ENCODE measurements at places on chromosomes 16 and 17. TPM values are rescaled to one million over a fixed set of nuclear protein-coding genes. Genes with fewer than 3 reads are reported as not detected.
A peak's percentile ranks its signal among the peaks of the same experiment; 100 is the strongest.

DNA sequence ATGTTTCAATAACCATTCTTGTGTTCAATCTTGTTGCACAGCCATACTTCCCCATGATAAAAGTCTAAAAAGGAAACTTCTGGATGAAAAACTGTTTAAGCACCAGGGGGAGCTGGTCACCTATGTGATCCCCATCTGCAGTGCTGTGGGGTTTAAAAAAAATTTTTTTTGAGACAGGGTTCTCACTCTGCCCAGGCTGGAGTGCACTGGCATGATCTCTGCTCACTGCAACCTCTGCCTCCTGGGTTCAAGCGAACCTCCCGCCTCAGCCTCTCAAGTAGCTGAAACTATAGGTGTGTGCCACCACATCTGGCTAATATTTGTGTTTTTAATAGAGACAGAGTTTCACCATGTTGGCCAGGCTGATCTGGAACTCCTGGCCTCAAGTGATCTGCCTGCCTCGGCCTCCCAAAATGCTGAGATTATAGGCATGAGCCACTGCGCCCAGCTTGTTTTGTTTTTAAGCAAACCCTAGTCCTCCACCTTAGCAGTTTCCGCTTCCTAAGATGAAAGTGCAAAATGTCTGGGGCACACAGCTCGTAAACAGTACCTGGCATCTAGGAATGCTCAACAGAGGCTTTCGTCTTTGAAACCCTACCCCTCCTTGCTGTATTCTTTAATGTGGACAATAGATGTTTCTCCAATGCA is 25.4 kb downstream of the DNAJA2 start:
- H3K27ac ChIP-seq, result no peak overlapping the region
- H3K4me1 ChIP-seq, result peaks cover 5% of the 10 kb centered on the region
- no peaks in the 10 kb centered on the region for H3K27me3 ChIP-seq

GRCh38 chr16:80260906-80261311 is 279.9 kb upstream of the DYNLRB2 start:
- no peak overlapping the region for H3K27ac ChIP-seq
- no peaks in the 10 kb centered on the region for H3K27me3 ChIP-seq
- no peaks in the 10 kb centered on the region for H3K4me1 ChIP-seq
- H3K4me3 ChIP-seq, result no peak overlapping the region
- DNase-seq, result no peak
- H3K36me3 ChIP-seq, result no peaks in the 10 kb centered on the region

DNA sequence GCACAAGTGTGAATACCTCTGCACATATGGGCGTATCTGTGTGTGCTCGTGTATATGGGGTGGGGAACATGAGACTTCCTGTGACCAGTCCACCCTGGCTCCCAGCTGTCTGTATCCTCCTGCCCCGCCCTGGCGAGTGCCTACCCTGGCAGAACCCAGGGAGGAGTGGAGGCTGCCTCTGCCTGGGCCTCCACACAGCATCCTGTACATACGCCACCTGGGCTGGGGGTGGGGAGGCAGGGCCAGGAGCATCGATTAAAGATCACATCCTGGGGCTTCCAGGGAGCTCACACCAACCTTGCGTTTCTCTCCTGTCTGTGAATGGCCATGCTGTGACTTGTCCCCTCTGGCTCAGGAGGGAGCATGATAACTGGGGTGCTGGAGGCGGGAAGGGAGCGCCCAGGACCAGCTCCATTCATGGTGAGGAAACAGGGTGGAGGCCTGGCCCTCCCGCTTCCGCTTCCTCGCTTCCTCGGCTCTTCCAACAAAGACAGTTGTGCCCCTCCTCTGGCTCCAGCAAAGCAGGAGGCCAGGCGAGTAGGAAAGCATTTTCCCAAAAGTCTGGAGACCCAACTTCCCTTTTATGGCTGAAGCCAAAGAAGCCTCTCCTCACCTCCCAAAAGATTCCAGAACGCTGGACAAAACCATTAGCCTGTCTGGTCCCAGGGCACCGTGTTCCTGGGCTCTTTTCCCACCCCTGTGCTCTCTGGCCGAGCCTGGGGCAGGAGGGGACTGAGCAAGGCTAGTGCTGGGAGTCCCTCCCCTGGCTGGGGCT is 22.9 kb downstream of the ADAM11 start:
- H3K27me3 ChIP-seq, result no peaks in the 10 kb centered on the region
- H3K4me1 ChIP-seq, result no peaks in the 10 kb centered on the region
- no peak overlapping the region for H3K4me3 ChIP-seq
- DNase-seq, result no peak

- no peak for DNase-seq
- H3K27me3 ChIP-seq, result no peaks in the 10 kb centered on the region
- H3K4me3 ChIP-seq, result peak overlapping the region; percentile 65
- H3K27ac ChIP-seq, result peak overlapping the region; percentile 67
Measured at GRCh38 chr17:41667280-41668041, 21.2 kb upstream of the EIF1 start.

The CSH2 gene
- not detected for total RNA-seq

The C17orf78 gene
- total RNA-seq, result not detected

GRCh38 chr17:7102421-7102820 is 12.2 kb downstream of the ASGR2 start:
- H3K27me3 ChIP-seq, result no peaks in the 10 kb centered on the region
- no peaks in the 10 kb centered on the region for H3K4me1 ChIP-seq
- H3K36me3 ChIP-seq, result no peaks in the 10 kb centered on the region
- H3K27ac ChIP-seq, result no peak overlapping the region
- no peak overlapping the region for H3K4me3 ChIP-seq

DNA sequence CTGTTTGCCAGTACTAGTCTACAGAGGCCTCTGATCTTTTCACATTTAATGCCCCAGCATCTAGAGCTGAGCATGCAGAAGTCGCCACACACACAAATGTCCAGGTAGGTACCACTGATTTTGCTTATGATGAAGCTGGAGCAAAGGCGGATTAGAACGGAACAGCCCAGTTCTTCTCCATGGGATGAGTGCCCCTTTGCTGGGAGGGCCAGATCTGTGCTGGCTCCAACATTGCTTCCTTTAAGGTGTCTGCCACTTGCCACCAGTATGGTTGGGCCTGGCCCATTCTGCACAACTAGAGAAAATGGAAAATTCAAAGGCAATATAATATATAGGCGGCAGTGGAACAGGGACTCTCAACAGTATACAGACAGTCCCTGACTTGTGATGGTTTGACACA is 2.2 kb upstream of the MNT start:
- no peak overlapping the region for H3K4me3 ChIP-seq
- no peaks in the 10 kb centered on the region for H3K36me3 ChIP-seq
- H3K4me1 ChIP-seq, result peaks cover 9% of the 10 kb centered on the region

The CHST5 gene
- 0.19 TPM for total RNA-seq

DNA sequence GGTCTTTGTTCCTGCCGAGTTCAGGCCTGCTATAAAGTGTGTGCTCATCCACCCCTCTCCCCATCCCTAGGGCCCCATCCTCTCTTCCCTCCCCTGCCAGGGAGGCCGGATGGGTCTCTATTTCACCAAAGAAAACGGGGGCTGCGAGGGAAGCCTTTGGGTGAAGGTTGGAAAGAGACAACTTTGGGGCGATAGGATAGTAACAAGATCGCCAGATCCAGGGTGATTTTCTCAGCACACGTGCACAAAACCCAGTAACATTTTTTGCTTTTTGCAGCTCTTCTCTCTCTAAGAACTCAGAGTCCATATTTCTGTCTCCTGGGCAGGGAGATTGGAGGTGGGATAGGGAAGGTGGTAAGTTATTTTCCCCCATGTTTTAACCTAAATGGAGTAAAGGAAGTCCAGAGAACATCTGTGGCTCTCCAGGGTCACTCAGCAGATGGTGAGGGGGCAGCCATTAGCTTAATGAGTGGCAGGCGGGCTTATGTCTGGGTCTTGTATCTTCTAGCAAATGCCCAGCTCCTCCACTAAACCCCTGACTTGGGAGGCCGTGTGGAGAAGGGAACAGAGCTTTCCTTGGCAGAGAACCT is 6.9 kb downstream of the CCR7 start:
- no peaks in the 10 kb centered on the region for H3K27me3 ChIP-seq
- no peak for DNase-seq
- H3K36me3 ChIP-seq, result peaks cover 25% of the 10 kb centered on the region

The KCNG4 gene
- total RNA-seq, result not detected

The TMC5 gene
- not detected for total RNA-seq

- DNase-seq, result no peak
- H3K4me3 ChIP-seq, result no peak overlapping the region
- H3K36me3 ChIP-seq, result no peaks in the 10 kb centered on the region
- no peaks in the 10 kb centered on the region for H3K27me3 ChIP-seq
Measured at GRCh38 chr17:77681861-77682260, 276.6 kb upstream of the TNRC6C start.

- H3K27me3 ChIP-seq, result no peaks in the 10 kb centered on the region
- peak overlapping the region; percentile 51 for H3K27ac ChIP-seq
- DNase-seq, result no peak
- peak overlapping the region; percentile 95 for H3K4me3 ChIP-seq
- H3K4me1 ChIP-seq, result no peaks in the 10 kb centered on the region
- no peaks in the 10 kb centered on the region for H3K36me3 ChIP-seq
Measured at GRCh38 chr17:32007463-32008298, 498 bp downstream of the LRRC37B start.

The DDX42 gene
- total RNA-seq, result 109 TPM

The PIRT gene
- not detected for total RNA-seq

The CHST4 gene
- 0.82 TPM for total RNA-seq

DNA sequence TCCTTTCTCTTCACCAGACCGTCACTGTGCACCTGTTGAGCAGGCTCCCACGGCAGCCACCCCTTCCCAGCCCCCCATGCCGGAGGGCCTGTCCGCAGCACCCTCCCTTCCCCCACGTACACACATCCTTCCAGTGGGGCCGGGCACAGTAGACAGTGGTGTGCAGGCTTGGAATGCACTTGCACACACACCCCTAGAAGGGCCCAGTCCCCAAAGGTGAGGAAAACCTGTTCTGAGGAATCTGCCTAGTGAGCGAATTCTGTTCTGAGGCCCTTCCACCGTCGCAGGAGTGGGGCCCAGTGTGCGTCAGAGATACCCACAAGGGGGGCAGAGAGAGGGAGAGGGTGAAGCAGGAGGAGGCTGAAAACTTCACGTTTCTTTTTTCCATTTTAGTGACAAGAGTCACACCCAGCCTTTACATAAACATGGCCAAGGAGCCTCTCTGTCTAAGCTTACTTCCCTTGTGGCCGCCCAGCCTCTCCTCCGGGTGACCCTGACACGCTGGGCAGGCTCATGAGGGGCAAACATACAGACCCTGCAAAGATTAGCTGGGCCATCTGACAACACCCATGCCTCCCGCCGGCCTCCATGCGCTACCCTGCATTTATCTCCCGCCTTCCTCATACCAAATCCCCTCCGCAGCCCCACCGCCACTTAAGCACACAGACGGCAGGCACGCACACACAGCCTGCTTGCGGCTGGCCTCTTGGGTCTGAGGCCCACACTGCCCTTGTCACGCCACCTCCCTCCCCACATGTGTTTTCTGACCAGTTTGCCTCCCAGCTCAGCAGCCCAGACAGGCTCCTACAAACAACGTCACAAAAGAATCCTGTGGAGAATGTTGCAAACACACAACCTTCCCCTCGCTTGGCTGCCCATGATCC is 1.8 kb downstream of the ZBTB4 start:
- H3K36me3 ChIP-seq, result no peaks in the 10 kb centered on the region
- H3K4me3 ChIP-seq, result peak overlapping the region; percentile 89

GRCh38 chr16:50887500-50888298 is 145.8 kb downstream of the CYLD start:
- H3K36me3 ChIP-seq, result no peaks in the 10 kb centered on the region
- no peak overlapping the region for H3K27ac ChIP-seq
- H3K27me3 ChIP-seq, result no peaks in the 10 kb centered on the region
- H3K4me3 ChIP-seq, result no peak overlapping the region
- DNase-seq, result no peak
- H3K4me1 ChIP-seq, result no peaks in the 10 kb centered on the region

DNA sequence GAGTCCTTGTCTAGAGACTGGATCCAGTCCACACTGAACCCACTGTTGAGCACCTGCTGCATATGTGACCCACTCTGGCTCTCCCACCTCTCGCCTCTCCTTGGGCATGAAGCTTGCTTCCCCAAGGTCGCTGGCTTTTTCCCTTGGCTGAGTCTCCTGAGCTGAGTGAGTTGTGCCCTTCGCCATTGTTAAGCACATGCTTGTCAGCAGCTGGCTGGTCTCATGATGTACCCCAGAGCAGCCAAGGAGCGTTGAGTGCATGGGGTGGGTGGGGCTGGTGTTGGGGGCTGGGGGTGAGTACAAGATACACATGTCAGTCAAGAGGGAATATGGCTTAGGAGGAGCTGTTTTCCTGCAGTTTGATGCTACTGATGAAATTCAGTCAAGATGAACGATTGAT is 165.6 kb downstream of the SNX29 start:
- no peaks in the 10 kb centered on the region for H3K27me3 ChIP-seq
- H3K27ac ChIP-seq, result no peak overlapping the region
- H3K4me1 ChIP-seq, result no peaks in the 10 kb centered on the region
- no peak for DNase-seq
- H3K4me3 ChIP-seq, result no peak overlapping the region

The CA4 gene
- total RNA-seq, result not detected

The KRT39 gene
- total RNA-seq, result not detected

DNA sequence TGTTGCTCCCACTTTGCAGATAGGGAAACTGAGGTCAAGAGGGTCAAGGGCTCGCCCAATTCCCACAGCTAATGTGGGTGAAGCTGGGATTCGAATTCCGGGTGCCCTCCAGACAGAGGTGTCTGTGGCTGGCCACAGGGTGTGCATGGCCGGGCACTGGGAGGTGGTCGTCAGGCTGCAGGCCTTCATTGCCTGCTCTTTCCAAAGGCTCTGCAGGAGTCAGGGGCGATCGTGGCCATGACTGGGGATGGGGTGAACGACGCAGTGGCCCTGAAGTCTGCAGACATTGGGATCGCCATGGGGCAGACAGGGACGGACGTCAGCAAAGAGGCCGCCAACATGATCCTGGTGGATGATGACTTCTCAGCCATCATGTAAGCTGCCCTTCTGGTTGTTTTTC is 49.8 kb downstream of the MEAK7 start:
- DNase-seq, result no peak
- H3K27ac ChIP-seq, result no peak overlapping the region
- no peak overlapping the region for H3K4me3 ChIP-seq
- H3K27me3 ChIP-seq, result no peaks in the 10 kb centered on the region
- H3K36me3 ChIP-seq, result no peaks in the 10 kb centered on the region

- no peak overlapping the region for H3K27ac ChIP-seq
- no peaks in the 10 kb centered on the region for H3K27me3 ChIP-seq
- DNase-seq, result no peak
- peaks cover 28% of the 10 kb centered on the region for H3K4me1 ChIP-seq
Measured at GRCh38 chr16:88768071-88768783, 16.8 kb downstream of the PIEZO1 start.

DNA sequence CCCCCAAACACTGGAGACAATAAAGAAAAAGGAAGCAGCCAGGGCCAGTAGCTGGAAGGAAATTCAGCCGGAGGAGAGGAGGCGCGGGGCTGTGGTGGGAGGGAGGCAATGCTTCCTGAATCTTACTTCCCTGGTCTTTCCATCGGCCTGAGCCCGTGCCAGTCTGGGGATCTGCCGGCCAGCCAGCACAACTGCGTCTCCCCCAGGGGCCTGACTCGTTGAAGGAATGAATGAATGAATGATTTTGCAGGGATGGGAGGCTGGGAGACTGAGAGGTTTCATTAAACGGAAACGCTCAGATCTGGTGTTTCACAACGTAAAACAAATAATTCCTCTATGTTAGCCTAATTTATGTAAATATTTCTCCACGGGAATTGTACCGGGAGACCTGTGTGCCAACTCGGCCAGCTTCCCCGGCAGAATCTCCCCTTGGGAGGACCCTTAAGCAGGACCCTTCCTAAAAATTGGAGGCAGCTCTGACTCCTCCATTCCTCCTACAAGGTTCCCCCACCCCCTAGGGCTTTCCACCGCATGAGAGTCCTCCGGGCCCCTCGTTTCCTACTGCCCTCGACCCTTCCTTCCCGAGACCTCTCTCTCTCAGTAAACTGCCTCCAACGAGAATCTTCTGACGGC is 1.3 kb upstream of the BAIAP2 start:
- no peaks in the 10 kb centered on the region for H3K4me1 ChIP-seq
- peaks cover 11% of the 10 kb centered on the region for H3K27me3 ChIP-seq
- H3K36me3 ChIP-seq, result no peaks in the 10 kb centered on the region
- no peak overlapping the region for H3K27ac ChIP-seq
- no peak overlapping the region for H3K4me3 ChIP-seq

All from GM12878 (cell line).